ENCODE measurements at places on chromosomes 3 and 15.

DNA sequence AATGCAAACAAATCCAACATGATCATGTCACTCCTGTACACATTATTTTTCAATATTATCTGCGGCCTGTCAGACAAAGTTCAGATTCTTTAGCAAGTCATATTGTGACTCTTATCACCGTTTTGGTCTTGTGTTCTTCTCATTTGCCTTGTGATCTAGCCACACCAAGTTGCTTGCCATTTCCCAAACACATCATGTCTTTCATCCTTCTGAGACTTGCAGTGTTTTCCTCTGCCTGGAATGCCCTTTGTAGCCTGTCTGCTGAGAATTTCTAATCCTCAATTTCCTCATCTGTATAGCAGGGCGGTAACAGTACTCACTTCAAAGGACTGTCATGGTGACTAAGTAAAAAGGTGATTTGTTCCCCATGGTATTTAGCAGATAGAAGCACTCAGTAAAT lies 135.0 kb downstream of the GREM1 start:
- no peak for DNase-seq

GRCh38 chr3:178969004-178969700 lies 102.5 kb downstream of the ZMAT3 start:
- DNase-seq: no peak

DNA sequence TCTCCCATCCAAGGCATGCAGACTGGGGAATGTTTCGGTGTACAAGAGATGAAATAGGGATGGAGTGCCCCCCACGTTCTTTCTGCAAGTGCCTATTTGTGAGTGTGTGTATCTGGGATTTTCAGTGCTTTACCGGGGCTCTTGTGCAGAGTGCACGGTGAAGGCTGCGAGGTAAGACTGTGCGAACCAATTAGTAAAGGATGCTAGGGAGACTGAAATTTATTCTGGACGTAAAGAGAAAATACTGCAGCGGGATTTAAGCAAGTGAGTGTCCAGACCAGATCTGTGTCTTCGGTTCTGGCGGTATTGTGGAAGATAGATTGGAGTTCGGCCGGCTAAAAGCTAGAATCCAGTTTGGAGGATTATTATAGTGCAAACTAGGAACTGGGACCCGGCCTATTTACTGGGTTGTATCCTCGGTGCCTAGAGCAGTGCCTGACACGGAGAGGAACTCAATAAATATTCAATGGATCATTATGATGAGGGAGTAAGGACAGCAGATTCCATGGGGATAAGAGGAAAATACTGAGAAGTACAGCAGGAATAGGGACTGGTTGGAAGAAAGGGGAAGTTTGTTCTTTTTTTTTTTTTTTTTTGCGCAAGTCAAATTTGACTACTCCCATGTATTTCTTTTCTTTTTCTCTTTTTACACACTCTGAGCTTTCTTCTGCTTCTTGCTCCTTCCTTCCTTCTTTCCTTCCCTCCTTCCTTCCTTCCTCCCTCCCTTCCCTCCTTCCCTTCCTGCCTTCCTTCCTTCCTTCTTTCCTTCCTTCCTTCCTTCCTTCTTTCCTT lies 580 bp upstream of the MAGEF1 start:
- no peak for DNase-seq

- no peak for DNase-seq
These were observed 33.3 kb upstream of the SACM1L start for GRCh38 chr3:45655906-45656305.

DNA sequence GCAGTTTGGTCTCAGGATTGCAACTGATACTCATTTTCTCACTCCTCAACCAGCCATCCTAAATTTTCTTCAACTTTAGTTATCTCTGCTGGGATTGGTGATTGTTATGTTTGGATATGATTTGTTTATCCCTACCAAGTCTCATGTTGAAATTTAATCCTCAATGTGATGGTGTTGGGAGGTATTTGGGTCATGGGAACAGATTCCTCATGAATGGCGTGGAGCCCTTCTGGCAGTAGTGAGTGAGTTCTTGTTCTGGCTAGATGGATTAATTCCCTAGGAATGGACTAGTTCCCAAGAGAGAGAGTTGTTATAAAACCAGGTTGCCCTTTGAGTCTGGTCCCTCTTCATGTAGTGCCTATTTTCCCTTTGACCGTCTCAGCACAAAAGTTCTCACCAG lies 399.9 kb downstream of the SQOR start:
- DNase-seq: no peak

DNA sequence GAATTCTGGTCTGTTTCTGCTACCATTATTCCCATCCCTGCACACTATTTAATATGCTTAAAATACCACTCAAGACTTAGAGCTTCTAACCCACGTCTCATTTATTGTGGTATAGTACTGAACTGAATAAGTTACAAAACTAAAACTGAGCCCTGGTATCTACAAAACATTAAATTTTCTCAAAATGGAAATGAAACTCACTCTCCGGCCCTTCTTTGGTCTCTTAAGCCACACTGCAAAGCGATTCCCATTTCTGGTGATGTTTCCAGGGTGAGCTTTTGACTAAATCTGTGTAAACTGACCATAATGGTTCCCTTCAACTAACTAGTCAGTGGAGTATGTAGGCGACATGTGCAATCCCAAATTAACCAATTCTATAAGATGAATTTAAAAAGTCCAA lies 18.6 kb downstream of the KPNA4 start:
- no peak for DNase-seq

DNA sequence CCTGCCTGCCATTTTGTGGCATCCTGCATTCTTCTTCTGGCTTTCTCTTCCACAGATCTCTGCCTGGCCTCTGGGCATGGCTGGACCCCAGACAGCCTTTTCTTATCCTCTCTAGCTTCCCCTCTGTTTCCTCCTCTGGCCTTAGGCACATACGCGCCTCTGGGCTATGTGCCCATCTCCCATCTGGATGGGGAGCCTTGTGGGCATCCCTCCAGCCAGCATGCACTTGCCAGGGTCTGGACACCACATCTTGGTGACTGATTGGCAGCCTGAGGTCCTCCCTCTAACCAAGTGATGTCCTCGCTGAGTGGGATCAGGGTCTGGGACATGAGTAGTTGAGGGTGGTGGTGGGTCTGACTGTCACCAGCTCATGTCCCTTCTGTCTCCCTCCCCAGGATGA lies 12.8 kb downstream of the PLEKHO2 start:
- no peak for DNase-seq

- peak; percentile 94 for DNase-seq
These were observed at the start of gene RPN1 for GRCh38 chr3:128650096-128651050. TSS of gene RPN1 (minus strand) at chr3:128650818. CDS start at chr3:128650800, 18 bp downstream.

- no peak for DNase-seq
These were observed 1.1 kb upstream of the SPATA12 start for GRCh38 chr3:57059411-57059810.

- DNase-seq: no peak
These were observed 44.7 kb downstream of the CADM2 start for GRCh38 chr3:85003479-85003878.

DNA sequence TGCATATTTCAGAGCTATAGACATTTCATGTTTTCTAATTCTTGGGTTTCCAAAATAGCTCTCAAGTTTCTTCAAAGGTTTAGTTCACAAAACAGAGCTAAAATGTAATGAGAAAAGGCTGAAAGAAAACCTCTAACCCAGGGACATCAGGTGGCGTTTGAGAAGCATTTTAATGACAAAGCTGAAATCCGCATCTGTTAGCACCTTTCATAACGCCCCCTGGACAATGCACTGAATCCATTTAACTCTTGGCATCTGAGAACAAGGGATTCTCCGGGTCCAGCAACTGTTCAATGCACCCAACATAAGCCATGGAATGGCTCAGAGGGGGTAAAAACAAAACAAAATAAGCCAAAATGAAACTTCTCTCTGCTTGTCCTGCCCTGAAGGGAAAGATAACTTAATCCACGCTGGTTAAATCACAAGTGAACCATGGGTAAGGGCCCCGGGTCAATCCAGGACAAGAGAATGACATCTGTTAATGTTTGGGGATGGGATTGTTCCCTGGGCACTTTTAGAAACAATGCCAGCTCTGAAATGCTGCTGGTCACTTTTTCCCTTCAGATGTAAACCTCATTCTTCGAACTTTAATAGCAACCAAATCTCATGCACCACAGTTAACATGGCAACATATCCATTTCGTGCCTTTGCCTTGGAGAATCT lies 466.2 kb upstream of the ADAMTS9 start:
- DNase-seq: no peak

DNA sequence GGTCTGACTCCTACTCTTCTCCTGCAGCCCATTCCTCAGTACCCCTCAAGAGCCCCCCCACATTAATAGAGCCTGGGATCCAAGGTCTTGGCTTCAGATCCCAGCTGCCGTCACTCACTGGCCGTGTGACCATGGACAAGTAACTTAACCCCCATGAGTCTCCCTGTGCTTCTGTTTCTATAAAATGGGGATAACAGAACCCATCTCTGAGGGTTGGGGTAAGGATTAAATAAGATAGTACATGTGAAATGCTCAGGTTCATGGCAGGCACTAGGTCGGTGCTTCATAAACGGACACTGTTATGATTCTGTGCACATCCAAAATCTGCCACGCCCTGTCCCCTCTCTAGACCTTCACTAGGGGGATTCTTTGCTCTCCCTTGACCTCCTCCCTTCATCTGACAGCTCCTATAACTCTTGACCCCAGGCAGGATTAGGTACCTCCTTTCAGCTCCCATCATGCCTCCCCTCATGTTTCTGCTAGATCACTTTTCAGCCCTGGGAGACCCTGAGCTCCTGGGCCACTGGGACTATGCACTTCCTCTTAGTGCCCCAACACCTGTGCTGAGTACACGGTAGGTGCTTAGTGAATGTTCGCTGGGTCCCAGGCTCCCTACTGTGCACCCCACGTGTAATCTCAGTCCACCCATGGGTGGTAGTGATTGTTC lies 1.5 kb downstream of the CAND2 start:
- DNase-seq: no peak

GRCh38 chr3:129820587-129820986 lies 72.9 kb downstream of the TMCC1 start:
- DNase-seq: no peak

DNA sequence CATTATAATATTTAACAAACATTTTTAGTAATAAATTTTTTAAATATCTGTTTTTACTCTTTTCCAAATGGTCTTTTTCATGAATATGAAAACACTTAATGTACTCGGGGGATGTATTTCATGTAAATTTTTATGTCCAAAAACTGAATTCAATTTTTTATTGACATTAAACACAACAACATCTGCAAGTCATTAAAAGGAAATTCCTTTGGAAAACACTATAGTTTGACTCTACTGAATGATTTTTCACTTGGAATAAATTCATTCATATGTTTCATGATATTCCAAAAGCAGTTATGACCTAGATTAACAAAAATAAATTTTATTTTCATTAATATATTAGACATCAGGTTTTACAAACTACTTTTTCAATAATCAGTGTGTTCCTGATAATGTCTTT lies 239.8 kb upstream of the AGTR1 start:
- DNase-seq: no peak

DNA sequence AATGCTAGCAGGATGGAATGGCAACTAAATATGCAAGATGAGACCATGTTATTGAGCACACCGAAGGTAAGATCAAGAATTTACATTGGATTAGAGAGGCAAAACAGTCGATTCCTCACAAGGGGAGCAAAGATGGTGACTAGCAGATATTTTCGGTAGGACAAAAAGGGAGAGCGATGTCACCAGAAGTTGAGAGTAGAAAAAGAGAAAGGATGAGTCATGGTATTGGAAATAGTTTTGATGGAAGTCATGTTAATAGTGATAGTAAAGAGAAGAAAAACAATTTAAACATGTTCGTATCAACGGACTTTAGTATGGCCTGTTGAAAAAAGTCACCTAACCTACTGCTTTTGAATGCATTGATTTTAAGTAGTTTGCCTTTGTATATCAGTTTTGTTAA lies 55.0 kb downstream of the UBE2E2 start:
- DNase-seq: no peak

GRCh38 chr3:133547432-133548041 lies 25.9 kb upstream of the CDV3 start:
- no peak for DNase-seq

GRCh38 chr3:45664578-45664977 lies 24.6 kb upstream of the SACM1L start:
- DNase-seq: peak; percentile 79

DNA sequence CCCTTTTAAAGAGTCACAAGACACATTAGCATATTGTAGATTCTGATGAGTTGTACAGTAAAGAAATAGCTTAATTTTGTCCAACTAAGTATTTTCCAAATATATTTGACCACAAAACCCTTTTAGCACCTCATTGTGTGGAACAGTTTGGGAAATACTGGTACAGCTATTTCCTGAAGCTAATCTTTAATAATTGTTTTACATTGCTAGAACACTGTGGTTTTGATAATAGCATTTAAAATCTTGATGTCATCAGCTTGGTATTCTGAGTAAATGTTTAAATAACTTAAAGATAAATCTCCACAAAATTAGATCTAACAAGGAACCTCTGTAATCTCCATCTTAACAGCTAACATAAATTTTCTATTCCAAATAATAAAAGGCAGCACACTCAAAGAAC lies 140.0 kb upstream of the MLF1 start:
- DNase-seq: no peak

DNA sequence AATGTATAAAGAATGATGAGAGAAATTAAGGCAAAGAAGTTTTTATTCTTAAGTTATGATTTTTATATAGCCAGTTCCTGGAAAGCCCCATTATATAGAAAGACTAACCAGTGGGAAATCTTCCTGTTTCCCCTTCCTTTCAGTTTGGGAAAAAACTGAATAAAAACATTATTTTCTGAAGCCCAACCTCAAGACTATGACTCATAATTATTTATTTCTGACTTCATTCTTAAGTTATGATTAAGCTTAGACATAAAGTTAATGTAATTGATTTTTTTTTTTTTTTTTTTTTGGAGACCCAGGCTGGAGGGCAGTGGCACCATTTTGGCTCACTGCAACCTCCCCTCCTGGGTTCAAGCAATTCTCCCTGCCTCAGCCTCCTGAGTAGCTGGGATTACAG lies 55.8 kb downstream of the TRPC1 start:
- DNase-seq: no peak

DNA sequence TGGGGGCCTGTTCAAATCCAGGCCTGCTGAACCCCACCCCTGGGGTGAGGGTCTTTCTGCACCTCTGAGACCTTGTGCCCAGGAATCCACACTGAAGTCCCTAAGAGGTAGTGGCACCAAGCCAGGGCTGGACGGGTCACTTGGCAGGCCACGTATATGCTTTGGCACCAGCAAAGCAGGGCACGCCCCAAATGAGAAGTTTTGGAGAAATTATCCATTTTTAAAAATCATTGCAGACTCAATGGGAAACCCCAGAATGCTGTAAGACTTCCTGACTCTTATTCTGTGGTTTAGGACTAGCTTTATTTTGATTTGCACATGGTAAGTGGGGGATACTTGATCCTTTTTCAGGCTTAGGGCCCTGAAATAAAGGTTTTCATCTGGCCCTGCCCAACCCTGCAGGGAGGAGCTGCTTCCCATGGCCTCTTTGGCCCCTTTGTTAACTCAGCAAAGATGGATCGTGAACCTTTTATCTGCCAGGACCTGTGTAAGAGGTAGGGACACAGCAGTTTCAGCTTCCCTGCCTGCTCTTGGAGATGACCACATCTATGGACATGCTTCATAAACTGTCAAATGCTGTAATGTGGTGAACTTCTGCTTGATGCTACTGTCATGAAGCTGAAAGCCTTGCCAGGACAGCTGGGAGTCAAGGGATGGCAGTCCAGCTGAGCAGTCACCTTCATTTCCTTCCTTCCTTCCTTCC lies 88.0 kb downstream of the HMG20A start:
- no peak for DNase-seq

- peak; percentile 62 for DNase-seq
These were observed 722.9 kb upstream of the CFAP20DC start for GRCh38 chr3:59772416-59773408.
